ENCODE measurements at places on chromosomes 2 and 18. TPM values are rescaled to one million over a fixed set of nuclear protein-coding genes. Genes with fewer than 3 reads are reported as not detected.

DNA sequence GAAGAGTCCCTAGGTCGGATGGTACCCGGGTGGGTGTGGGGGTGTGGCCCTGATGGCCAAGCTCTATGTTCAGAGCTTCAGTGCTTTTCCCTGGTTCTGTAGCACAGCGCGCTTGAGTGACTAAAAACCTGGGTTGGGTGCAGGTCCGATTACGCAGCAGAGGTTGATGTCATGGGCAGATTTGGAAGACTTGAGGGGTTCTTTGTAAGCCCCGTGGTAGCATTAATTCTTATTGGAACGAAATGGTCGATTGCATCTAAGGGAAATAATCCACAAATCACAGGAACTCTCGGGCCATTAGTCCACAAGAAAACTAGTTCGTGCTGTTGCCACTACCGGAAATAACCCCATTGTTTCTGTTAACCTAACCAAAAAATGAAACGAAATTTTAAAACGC lies 9.0 kb downstream of the HOXD8 start:
- DNase-seq: no peak

GRCh38 chr2:169999054-169999453 lies 171.8 kb downstream of the UBR3 start:
- no peak for DNase-seq

DNA sequence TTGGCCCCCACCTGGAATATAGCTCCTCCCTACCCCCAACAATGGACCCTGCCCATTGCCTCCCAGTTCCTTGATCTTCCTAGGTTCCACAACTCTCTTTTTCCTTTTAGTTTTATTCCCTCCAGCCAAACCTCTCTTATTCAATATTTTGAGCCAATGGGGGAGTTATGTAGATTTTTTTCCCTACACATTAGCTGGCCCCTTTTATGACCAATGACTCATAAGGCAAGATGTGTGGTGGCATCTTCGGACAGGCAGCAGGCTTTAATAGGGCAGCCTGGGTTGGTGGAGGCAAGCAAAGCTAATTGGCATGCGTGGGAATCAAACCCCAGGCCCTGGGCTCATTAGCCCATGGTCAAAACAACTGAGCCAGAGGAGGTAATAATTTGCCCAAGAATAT lies 9.2 kb downstream of the GRP start:
- no peak for DNase-seq

- DNase-seq: no peak
Measured at GRCh38 chr18:11980163-11980493, 1.2 kb upstream of the IMPA2 start.

DNA sequence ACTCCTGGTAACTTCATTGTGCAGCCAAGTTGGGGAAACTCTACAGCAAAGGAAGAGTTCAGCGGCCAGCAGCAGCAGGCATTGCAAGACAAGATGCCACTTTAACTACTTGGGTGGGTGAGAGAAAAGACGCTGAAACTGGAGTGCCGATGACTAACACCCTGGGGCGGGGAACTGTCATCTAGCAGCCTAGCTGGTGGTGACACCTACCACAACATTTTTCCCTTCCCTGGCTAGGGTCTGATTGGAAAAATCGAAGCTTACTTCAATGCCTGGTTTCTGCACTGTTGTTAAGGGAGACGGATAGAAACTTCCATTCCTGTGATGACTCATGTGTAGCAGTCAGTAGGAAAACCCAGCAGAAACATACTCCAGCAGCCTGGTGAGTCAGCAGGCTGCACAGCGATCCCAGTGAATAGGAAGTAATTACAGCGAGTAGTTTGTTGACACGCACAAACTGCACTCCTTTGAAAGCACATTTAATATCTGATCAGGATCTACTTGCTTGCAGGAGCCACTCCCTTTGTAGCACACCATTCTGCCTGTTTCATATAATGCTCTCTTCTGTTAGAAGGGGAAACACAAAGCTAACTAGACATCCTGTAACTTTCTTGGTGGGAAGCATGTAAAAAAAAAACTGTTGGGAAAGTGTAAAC lies 62.1 kb upstream of the MAPRE2 start:
- peak; percentile 78 for DNase-seq

GRCh38 chr2:159154366-159154765 lies 132.1 kb downstream of the WDSUB1 start:
- no peak for DNase-seq

DNA sequence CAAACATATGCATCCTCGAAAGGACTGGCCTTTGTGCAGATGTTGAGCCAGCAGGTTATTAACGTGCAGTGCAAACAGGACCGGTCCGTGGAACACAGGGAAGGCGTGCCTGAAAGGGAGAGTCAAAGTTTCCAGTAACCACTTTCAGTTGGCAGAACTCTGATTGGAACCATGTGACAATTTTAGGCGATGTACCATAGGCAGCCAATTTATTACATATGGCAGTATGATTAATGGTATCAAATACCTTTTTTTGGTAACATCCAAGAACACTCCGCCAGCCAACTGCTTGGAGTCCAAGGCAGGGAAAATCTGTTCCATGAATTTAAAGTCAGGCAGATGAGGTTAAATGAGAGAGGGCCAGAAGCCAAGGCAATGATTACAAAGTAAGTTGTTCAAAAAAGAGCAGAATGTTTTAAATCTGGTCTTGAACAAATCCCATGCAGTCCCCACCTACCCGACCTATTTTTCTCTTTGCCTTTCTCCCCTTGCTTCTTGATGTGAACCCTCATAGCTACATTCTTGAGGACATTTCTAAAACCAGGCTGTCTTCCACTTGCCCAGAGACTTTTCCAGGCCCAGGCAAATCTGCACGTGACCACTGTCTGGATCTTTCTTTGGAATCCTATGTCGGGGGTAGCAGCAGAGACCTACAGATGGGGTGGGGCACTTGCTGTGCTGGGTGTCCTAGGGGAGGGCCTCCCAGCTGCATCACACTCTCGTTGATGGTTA lies 351.7 kb downstream of the HRH4 start:
- DNase-seq: no peak

- DNase-seq: no peak
Measured at GRCh38 chr2:16226943-16227664, 286.8 kb downstream of the MYCN start.

Gene CHRNG
- not detected for total RNA-seq

DNA sequence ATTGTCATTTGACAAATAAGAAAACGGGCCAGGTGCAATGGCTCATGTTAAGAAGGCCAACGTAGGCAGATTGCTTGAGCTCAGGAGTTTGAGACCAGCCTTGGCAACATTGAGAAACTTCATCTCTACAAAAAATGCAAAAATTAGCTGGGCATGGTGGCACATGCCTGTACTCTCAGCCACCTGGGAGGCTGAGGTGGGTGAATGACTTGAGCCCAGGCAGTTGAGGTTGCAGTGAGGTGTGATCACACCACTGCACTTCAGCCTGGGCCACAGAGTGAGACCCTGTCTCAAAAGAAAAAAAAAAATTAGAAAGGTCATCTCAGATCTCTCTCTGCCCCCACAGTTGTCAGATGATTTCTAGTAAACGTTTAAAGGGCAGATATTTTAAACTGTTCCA lies 4.4 kb downstream of the SESTD1 start:
- DNase-seq: no peak

- DNase-seq: no peak
Measured at GRCh38 chr2:46202453-46202852, 94.8 kb upstream of the EPAS1 start.

DNA sequence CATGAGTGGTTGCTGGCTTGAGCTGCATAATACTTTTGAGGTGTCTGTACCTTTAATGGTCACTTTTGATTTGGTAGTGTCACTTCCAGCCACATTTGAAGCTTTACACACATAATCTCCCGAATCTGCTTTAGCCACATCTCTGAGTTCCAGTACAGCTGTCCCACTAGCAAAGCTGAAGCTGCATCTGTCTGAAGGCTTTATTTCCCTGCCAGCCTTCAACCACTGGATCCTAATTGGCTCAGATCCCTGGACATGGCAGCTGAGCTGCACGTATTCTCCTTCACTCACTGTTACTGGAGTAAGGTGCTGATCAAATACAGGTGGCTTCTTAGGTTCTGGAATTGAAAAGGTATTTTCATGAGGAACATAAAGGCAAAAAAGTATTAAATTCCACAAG lies 99.7 kb downstream of the TTN start:
- DNase-seq: no peak

Gene RGPD3
- total RNA-seq: 0.17 TPM

GRCh38 chr2:133787651-133788050 lies 219.4 kb upstream of the NCKAP5 start:
- DNase-seq: no peak

Gene TTC32
- total RNA-seq: 9.3 TPM

DNA sequence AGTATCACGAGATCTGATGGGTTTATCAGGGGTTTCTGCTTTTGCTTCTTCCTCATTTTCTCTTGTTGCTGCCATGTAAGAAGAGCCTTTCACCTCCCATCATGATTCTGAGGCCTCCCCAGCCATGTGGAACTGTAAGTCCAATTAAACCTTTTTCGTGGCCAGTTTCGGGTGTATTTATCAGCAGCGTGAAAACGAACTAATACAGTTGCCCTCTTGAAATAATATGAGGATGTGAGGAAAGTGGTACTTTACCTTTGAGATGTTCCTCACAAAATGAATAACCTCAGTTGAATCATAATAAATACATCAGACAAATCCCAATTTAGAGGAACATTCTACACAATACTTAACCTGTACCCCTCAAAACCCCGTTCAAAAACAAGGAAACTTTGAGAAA lies 356.4 kb downstream of the CPS1 start:
- DNase-seq: no peak

GRCh38 chr2:169573974-169574299 lies 272 bp upstream of the FASTKD1 start:
- no peak for DNase-seq

Gene NIF3L1
- total RNA-seq: 26.2 TPM

DNA sequence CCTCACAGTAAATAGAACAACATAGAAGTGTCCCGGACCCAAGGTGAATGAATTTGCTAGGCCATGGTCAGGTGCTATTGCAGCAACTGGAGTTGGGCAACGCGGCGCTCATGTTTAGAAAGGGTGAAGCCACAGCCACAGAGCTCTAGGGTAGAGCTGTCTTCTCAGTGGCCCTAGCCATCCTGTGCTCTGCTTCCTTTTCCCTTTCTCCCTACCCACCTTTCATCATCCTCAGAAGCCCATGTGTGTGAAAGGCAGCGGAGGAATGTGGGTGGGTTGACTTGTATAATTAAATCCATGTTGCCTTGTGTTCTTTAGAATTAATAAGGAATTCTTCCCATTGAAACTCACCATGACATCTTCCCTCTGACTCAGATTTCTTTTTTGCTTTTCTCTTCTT lies 336.7 kb downstream of the OSR1 start:
- DNase-seq: no peak

Gene MOGAT1
- not detected for total RNA-seq

- no peak for DNase-seq
Measured at GRCh38 chr2:232492963-232493700, 5.5 kb upstream of the ECEL1 start.

DNA sequence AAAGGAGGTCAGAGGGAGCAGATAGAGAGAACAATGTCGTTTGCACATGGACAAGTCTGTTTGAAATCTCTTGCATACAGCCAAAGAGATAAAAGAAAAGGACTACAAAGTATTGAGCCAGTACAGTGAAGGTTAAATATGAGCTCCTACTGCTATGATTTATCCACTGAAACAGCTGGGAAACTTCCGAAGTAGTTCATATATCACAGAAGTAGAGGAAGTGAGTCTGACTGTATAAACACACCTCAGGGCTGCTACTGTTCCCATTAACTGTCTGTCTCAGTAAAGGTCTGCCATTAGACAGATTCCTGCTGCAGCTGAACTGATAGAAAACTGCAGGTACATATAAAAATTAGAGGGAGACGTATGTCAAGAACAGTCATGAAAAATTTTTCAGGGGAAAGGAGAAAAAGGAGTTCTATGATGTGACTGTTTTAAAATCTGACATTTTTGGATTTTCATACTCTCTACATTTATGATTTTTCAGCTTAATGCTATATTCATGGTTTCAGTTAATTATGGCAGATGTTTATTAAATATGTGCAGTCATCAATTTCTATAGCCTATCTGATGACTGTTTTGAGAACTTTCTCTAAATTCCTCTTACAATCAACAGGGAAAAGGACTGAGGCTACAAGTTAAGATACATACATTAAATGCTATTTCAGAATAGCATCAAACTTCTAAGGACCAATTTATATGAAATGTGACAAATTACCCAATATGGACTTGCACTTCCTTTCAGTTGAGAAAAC lies 364.7 kb downstream of the ERBB4 start:
- no peak for DNase-seq

- DNase-seq: no peak
Measured at GRCh38 chr18:74446178-74446577, 10.9 kb downstream of the DIPK1C start.

- DNase-seq: no peak
Measured at GRCh38 chr2:97957432-97958183, 38.1 kb downstream of the TMEM131 start.

GRCh38 chr2:172079838-172080640 lies 5.3 kb upstream of the DLX1 start:
- DNase-seq: peak; percentile 78

- DNase-seq: no peak
Measured at GRCh38 chr2:1824202-1824905, 80.0 kb upstream of the PXDN start.

DNA sequence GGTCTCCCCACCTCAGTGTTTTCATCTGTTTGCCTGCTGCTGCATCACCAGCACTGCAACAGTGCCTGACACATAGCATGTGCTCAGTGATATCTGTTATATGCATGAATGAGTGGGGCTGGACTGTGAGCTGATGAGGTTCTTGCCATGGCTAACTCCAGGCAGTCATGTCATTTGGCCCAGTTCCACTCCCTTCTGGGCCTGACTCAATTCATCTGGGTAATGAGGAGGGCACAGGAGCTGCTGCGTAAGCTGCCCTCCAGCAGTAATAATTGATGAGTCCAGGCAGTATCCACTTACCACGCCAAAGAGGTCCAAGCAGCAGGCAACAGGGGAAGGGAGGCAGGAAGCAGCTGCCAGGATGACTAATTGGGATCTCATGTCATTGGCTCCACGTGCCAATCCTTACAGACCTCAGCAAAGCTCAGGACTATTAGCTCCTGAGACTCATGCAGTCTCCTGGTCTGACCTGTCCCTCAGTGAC lies 34.1 kb upstream of the MAT2A start:
- DNase-seq: no peak

DNA sequence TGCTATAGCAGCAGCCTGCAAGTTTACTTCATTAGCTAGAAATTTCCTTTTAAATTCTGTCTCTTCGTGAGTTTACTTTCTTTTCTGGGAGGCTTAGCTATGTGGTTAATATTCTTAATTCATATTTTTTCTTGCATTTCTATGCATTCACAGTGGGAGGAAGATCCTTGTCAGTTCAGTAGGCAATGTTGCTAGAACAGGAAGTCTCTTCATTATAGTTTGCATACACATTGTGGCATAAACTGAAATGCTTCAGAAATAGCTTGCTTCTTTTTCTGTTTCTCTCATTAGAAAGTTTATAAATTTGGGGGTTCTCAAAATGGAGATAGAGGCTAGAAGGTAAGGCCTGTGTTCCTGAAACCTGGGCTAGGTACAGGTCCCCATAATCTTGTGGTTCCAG lies 8.1 kb upstream of the ARHGAP15 start:
- DNase-seq: no peak

- DNase-seq: no peak
Measured at GRCh38 chr2:145807554-145807953, 1287.6 kb upstream of the ZEB2 start.

GRCh38 chr2:36469710-36470109 lies 114.1 kb downstream of the CRIM1 start:
- no peak for DNase-seq

Gene HOXD13
- total RNA-seq: not detected

Gene PDE1A
- 5.3 TPM for total RNA-seq

GRCh38 chr18:69400976-69401225 lies 213 bp downstream of the DOK6 start:
- DNase-seq: peak; percentile 29

Measured in left lung (tissue), 14 donors.